HL-60 (cell line): ENCODE measurements at places on chromosomes 4 and X.

- no peak for DNase-seq
These were observed 14.6 kb downstream of the TMSB4X start for GRCh38 chrX:12989461-12989860.

DNA sequence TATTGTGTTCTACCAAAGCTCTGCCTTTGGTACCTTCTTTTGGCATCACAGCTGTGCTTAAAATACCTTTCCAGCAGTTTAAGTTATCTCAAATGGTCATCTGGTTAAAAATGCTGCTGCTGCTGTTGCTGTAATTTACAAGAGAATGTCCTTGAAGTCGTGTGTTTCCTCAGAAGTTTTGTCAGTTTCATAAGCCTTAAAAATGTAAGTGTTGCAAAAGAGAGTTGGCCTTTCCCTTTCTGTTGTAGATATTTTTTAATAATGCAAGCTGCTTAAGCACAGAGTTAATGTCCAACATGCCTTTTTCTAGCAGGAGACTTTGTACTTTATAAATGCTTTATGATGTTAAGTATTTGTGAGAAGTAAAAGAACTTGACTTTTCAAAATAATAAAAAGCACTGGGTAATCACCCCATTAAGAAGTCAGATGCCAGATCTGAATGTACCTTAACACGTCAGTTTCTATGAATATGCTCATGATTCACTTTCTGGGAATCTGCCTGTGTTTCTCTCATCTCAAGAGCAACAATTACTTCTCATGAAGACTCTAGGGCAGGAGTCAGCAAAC is 35.3 kb upstream of the TENM3 start:
- DNase-seq = no peak

DNA sequence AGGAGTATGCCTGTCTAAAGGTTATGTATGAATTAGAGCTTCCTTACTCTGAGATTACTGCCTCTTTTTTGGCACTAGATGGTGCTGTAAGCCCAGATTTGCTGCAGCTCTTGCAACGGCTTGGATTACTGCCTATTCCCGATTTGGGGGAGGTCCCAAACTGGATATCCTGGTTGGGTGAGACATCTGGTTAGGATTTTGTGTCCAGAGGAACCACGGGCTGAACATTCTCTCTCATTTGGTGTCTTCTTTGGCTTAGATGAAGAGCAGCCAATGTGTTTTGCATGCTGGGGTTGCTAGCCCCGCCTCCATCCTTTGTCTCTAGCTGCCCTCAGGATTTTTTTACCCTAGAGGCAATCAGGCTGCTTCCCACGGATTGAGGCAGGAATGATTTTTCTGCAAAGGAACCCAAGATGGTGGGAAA is 31.9 kb downstream of the F8A1 start:
- peak; percentile 38 for DNase-seq

GRCh38 chr4:26780539-26780938 is 80.1 kb upstream of the STIM2 start:
- no peak for DNase-seq

- no peak for DNase-seq
These were observed 147.2 kb downstream of the GLRA3 start for GRCh38 chr4:174681723-174682300.

- DNase-seq = no peak
These were observed 150.8 kb upstream of the DIPK2B start for GRCh38 chrX:45351478-45351877.
